ENCODE measurements at places on chromosomes 11 and 22. TPM values are rescaled to one million over a fixed set of nuclear protein-coding genes. Genes with fewer than 3 reads are reported as not detected.

The CALCA gene
- total RNA-seq, result 1.3 TPM

The MMP11 gene
- 18.2 TPM for total RNA-seq

The ASCL3 gene
- not detected for total RNA-seq

- peak; percentile 19 for DNase-seq
These were observed 108.8 kb downstream of the WT1 start for GRCh38 chr11:32326522-32326921.

GRCh38 chr11:117058761-117059261, 39.4 kb downstream of the SIK3 start:
- peak; percentile 76 for DNase-seq
